Activated CD8-positive, alpha-beta T cell treated with anti-CD3 and anti-CD28 coated beads, Interleukin-2, amount 10 ng/mL, durations not matched to agents 7 days and 5 days (primary cell): ENCODE measurements at places on chromosomes 6 and 20. TPM values are rescaled to one million over a fixed set of nuclear protein-coding genes. Genes with fewer than 3 reads are reported as not detected.

- no peak for DNase-seq
Observed at GRCh38 chr6:32436186-32436585, 3.5 kb upstream of the HLA-DRA start.

GRCh38 chr6:4531406-4531805 lies 244.8 kb upstream of the CDYL start:
- DNase-seq = no peak

- no peak for DNase-seq
Observed at GRCh38 chr6:51720327-51720726, 367.1 kb downstream of the PKHD1 start.

- DNase-seq = peak; percentile 74
Observed at GRCh38 chr6:109526905-109527628, 44.0 kb upstream of the ZBTB24 start.

RBL1 gene
- total RNA-seq = 55.6 TPM

DNA sequence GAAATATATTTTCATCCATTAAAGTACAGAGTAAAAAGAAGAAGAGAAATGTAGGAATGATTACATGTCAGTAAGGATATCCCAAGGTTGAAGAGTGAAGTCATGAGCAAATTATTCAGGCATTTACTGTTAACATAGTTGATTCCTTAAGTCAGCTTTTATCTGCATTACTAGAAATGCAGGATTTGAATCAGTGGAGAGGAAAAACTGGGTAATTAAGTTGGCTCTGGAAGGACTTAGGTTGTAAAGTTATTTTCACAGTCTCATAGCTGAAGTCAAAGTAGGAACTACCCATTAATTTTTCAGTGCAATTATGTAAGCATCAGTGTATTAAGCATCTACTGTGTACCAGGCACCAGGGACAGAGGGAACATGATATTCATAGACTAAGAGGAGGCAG lies 7.8 kb downstream of the NAA20 start:
- no peak for DNase-seq

- no peak for DNase-seq
Observed at GRCh38 chr6:169850746-169851145, 99.3 kb downstream of the ERMARD start.

- DNase-seq = no peak
Observed at GRCh38 chr6:3247255-3248146, 11.2 kb upstream of the PSMG4 start.

DNA sequence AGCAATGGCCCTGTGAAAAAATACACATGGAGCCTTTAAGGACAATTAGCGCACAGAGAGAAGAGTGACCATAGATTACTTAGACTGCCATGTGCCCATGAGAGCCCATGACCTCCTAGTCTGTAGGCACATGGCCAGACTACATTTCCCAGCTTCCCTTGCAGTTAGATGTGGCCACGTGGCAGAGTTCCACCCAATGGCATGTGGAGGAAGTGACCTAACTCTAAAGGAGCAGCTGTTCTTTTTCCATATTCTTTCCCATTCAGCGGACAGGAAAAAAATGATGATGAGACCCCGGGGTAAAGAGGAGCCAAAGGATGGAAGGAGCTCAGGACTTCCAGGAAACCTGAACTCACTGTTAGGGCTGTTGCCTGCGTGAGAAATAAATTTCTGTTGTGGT lies 116.6 kb downstream of the CBLN4 start:
- DNase-seq = no peak

DNA sequence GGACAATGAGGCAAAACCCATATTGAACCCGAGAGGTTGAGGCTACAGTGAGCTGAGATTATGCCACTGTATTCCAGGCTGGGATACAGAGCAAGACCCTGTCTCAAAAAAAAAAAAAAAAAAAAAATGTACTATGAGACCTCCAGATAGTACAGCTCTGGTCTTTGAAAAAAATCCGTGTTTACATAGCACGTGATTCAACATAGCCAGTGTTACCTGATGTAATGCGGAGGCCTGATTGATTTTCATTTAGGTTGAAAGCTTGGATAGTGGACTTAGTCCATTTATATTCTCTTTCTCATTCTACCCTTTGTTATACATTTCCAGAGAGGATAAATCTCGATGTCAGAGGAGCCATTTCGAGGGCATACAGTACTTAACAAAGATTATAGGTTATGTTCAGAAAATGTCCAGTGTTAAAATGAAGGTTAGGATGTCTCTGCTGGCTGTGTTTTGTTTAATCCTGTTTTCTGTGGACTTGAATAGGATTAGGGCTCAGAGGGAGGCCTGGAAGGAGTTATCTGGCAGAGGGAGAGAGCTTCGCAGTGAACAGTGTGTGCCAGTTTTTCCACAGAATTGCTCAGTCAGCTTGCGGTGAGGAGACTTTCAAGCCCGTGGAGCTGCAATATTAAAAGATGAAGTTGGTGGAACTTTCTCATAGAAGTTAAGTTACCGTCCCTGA lies 33.9 kb upstream of the BCLAF1 start:
- DNase-seq = no peak

- DNase-seq = peak; percentile 74
Observed at GRCh38 chr6:116561377-116562018, 7.9 kb downstream of the CALHM4 start.

- no peak for DNase-seq
Observed at GRCh38 chr20:18524646-18525045, 16.9 kb downstream of the SEC23B start.

EPB41L1 gene
- not detected for total RNA-seq
